Activated CD8-positive, alpha-beta T cell treated with anti-CD3 and anti-CD28 coated beads for 36 hours (primary cell): ENCODE measurements at places on chromosomes 3 and 15. TPM values are rescaled to one million over a fixed set of nuclear protein-coding genes. Genes with fewer than 3 reads are reported as not detected.

The AQP9 gene
- total RNA-seq, result not detected

GRCh38 chr3:34283751-34284150, 485.3 kb downstream of the PDCD6IP start:
- no peak for DNase-seq

DNA sequence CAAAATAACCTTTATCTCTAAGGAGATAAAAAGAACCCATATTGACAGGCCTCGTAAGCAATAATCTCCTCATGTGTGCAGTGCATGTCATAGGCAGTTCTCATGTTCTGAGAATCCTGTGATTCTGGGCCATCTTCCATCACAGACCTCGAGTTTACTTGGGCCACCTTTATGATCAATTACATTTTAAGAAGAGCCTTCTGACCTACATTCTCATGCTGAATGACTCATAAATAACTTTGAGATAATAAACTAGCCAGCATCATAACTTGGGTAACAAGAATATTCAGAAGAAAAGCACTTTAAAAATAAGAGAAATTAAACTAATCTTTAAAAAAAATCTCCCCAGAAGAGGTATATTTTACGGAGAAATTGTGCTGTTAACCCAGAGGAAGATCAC, 310.7 kb upstream of the ZNF717 start:
- no peak for DNase-seq

The USP4 gene
- 62.4 TPM for total RNA-seq

DNA sequence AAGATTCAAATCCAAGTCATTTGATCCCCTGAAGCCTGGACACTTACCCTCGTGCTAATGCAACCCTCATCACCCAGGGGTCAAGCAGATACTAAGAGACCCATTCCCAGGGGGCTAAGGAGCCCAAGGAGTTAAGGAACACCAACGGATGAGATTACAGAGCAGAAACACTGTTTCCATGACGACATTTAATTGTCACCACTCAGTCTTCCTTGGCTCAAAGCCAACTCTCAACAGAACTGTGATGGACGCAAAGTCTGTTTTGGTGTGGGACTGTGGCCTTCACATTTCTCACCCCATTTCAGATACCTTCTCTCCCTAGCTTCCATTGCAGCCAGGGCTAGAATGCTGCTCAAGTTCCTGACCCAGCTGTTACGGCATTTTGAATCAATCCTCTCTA, 383.5 kb upstream of the WNT5A start:
- no peak for DNase-seq

DNA sequence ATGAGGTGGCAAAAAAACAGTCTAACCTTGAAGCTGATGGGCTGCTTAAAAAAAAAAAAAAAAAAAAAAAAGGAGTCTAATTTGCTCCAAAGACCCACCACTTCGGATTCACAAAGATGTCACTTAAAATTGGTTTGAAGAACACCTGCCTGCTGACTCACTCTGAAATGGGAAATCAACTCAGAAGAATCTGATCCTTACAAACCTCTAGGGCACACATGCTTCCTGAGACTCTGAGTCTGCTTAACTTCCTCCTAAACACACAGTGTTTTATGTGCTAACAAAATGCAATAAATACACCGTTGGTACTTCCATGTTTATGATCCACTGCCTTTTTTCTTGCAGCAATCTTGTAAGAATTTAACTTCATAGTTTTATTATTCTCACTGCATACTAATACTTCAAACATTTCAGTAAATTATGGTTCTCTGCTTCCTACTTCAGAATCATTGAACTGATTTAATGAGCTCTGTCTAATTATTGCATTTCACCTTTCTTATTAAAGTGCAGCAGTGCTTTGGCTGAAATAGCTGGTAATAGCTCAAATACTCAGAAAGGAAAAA, 73.0 kb upstream of the FRMD4B start:
- no peak for DNase-seq
